ENCODE measurements at places on chromosomes 12 and 14.

DNA sequence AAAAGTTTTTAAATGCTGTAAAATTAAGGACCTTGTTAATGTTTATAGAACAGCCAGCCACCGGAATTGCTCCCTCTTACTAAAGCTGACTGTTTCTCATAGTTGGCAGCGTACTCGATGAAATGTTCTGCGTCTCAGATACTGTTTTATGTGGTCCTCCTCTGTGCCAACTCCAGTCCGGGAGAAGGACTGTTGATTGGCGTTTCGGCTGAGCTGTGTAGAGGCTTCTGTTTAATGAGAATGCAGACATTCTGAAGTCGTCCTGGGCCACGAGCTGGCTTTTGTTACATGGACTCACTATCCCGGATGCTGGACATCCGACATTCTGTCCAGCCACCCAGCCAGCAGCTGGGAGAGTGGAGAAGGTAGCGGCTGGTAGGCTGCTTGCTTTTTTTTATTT, 75.4 kb downstream of the WDR20 start:
- no peak for DNase-seq

DNA sequence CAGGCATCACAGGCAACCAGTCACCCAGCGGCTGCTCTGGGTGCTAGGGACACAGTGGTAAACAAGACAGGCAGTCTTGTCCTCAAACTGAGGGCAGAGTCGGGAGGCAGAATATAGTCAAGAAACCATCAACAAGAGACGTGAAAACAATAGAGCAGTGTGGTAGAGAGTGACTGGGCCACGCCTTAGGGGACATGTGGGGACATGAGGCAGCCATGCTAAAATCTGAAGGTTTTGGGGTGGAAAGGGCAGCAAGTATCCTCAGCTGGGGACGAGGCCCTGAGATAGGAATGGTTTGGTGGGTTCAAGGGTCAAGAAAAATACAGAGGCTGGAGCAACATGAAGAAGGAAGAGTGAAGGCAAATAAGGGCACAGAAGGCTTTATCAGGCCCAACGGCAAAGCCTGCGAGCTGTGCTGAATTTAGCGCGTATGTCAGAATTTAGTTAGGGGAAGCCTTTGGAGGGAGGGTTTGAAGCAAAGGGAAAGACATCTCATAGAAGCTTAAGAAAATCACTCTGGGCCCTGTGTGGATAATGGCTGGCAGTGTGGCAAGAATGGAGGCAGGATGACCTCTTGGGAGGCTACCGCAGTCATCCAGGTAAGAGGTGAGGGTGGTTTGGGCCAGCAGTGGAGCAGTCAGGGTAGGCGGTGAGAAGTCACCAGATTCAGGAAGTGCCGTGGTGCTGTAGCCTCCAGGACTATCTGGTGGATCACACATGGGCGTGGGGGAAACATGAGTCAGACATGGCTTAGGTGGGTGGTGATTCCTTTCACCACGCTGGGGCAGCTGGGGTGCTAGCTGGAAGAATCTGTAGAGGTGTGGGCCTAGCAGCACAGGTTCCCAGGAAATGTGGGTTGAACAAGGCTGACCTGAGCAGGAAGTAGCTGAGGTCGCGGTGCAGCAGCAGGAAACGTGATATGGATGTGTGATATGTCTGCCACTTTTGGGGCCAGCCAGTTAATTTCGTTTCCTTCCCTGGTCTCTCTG, 3.0 kb downstream of the EVL start:
- peak; percentile 98 for DNase-seq

DNA sequence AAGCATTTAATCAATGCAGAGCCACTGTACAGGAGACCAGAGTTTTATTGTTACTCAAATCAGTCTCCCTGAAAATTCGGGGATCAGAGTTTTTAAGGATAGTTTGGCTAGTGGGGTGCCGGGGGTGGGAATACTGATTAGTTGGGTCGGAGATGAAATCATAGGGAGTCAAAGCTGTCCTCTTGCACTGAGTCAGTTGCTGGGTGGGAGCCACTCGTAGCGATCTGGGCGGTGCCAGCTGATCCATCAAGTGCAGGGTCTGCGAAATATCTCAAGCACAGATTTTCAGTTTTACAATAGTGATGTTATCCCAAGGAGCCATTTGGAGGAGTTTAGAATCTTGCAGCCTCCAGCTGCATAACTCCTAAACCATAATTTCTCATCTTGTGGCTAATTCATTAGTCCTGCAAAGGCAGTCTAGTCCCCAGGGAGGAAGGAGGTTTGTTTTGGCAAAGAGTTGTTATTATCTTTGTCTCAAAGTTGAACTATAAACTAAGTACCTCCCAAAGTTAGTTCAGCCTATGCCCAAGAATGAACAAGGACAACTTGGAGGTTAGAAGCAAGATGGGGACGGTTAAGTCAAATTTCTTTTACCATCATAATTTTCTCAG, 169.4 kb upstream of the PLEKHG7 start:
- DNase-seq: no peak

GRCh38 chr12:102174117-102174516, 23.5 kb downstream of the PMCH start:
- DNase-seq: no peak

DNA sequence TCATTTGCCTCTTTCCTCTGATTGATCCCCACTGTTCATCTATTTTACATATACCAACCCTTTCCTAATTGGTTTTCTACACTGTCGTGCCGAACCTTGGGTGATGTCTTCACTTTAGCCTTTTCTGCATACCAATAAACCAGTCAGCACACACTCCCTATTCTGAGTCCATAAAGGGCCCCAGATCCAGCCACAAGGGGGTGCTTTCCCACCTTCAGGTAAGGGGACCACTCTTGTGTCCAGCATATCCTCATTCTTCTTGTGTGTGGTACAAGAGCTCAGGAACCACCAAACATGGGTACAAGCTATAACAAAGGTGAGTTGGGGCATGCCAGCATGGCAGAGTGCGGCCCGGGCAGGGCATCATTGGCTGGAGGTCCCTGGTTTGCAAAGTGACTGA, 859.8 kb downstream of the FSCB start:
- no peak for DNase-seq

DNA sequence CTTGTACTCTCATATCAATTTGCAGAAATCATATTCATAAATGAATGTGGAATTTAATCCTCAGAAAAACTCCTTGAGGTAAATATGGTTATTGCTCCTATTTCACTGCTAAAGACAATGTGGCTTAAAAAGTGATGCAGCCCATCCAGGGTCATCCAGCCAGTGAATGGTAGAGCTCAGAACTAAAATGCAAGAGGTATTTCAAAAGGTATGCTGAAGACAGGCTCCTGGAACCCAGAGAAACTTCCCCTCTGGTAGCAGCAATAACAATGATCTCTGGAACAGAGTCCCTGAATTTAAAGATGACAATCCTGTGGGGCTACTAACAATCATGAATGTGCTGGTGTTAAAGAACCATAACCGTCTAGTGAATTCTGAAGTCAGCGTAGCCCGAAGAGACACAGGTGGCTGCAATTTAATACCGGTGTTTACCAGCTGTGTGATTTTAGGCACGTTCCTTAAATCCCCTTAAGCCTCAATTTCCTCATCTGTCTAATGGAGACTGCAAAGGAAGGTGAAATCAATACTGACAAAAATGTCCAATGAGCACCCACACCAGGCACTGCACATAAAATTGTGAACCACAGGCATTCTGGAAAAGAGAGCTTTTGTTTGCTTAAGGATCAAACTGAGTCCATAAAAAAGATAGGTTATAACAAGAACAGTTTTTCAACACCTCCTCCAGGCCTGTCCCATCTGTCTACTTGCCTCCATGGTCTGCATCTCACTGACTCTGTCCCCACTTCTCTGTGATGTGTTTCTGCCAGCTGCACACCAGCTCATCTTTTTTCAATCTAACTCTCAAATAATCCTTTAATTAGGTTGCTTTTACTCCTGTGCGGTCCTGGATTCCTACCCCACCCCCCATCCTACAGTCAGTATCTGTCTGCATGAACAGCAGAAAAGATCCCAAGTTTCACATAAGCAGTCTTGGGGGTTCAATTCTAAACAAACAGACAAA, 10.5 kb downstream of the TM7SF3 start:
- DNase-seq: no peak
